ENCODE measurements at places on chromosomes 5 and 9.

GRCh38 chr5:72288924-72289323 is 31.1 kb downstream of the MRPS27 start:
- no peak for DNase-seq

GRCh38 chr5:134071614-134072207 is 42.8 kb upstream of the TCF7 start:
- no peak for DNase-seq

- no peak for DNase-seq
Observed at GRCh38 chr5:82884821-82885471, 192.2 kb downstream of the TMEM167A start.

- DNase-seq: peak; percentile 33
Observed at GRCh38 chr5:129094924-129095899, 663 bp downstream of the ISOC1 start.

DNA sequence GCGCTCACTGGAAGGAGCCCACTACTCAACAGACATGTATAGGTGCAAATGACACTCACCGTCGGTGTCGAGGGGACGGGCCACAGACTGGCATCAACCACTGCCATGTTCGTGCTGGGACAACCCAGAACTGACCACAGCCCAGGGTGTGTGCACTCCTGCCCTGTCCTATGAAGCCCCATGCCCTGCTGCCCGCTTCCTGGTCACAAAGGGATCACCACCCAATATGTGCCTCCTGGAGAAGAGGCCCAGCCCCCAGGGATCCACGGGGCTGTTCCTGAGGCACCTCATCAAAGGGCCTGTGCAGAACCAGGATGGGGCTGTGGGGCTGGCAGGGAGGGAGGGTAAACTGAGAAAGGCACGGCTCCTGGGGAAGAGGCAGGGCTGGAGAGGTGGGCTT is 43.1 kb downstream of the PRRT1B start:
- DNase-seq: no peak

- no peak for DNase-seq
Observed at GRCh38 chr5:33008751-33009418, 297.8 kb downstream of the NPR3 start.

DNA sequence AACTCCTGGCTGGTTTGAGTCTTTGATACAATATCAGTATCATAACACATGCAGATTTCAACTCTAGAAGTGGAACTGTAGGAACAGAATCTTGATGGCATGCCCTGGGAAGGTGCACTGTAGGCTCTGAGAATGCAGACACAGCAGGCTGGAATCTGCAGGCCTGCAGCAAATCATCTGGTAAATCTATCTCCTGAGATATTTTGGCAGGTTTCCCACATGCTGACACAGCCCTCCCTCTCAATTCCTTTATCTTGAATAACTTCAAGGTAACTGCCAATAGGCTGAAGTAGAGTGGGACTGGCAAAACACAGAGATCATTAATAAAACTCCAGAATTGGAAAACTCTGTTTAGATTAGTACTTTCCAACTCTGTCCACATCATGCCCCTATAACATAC is 177.8 kb upstream of the PCSK5 start:
- no peak for DNase-seq

DNA sequence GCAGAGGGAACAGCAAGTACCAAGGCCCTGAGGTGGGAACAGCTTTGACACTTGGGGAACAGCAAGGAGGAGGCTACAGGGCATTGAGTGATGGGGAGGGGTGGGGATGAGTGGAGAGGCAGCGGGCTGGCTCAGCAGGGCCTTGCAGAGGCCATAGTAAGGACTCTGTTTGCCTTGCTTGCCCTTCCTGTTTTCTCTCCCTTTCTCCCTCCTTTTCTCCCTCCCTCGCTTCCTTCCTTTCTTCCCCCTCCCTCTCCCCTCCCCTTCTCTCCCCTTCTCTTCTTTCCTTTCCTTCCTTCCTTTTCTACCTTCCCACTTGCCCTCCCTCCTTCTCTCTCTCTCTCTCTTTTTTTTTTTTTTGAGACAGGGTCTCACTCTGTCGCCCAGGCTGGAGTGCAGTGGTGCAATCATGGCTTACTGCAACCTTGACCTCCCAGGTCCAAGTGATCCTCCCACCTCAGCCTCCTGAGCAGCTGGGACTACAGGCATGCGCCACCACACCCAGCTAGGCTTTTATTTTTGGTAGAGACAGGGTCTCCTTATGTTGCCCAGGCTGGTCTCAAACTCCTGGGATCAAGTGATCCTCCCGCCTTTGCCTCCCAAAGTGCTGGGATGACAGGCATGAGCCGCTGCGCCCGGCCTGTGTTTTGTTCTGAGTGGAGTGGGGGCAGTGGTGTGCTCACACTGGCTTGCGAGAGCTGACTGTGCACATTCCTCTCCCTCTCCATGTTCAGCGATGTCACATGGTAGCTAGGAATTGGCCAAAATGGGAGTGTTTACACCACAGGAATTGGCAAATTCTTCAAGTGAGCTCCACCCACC is 17.1 kb downstream of the IER5L start:
- no peak for DNase-seq

Measured in activated T-helper 1 cell treated with Interleukin-2 at 50 U/mL for 16 hours (primary cell).